ENCODE measurements at places on chromosomes 4 and X. TPM values are rescaled to one million over a fixed set of nuclear protein-coding genes. Genes with fewer than 3 reads are reported as not detected.

The ART3 gene
- total RNA-seq: 5.0 TPM

The CT47B1 gene
- not detected for total RNA-seq

GRCh38 chr4:15234856-15235126, 193.0 kb upstream of the C1QTNF7 start:
- DNase-seq: no peak

DNA sequence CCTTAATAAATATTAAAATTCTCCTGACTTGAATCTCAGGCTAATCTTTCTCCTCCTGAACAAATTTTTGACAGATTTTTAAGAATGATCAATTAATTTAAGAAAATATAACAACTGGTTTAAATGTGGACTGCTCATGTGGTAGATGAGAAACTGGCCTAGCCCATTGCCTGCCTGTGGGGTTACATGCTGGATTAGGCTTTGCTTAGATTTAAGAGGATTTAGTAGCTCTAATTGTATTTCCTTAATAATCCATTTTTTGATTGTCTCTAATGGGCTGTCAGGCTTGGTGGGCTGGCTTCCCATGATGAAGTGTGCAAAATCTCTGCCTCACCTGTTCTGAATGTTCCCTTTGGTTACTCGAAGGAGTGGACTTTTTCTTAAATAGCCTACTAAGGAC, 27.8 kb upstream of the LIMCH1 start:
- no peak for DNase-seq

The PPP4R3C gene
- not detected for total RNA-seq

DNA sequence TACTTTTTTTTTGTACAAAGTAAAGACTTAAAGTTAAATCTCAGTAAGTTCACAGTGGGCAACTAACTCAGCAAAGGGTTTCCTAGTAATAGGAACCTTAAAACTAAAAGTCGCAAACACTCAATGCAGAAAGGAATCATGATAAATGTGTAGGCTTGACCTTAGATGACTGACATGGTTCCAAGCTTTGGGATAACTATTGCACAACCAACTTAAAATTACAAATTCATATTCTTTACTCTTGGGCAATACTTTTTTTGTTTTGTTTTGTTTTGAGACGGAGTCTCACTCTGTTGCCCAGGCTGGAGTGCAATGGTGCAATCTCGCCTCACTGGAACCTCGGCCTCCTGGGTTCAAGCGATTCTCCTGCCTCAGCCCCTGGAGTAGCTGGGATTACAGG, 8.2 kb downstream of the ELOVL6 start:
- DNase-seq: no peak

DNA sequence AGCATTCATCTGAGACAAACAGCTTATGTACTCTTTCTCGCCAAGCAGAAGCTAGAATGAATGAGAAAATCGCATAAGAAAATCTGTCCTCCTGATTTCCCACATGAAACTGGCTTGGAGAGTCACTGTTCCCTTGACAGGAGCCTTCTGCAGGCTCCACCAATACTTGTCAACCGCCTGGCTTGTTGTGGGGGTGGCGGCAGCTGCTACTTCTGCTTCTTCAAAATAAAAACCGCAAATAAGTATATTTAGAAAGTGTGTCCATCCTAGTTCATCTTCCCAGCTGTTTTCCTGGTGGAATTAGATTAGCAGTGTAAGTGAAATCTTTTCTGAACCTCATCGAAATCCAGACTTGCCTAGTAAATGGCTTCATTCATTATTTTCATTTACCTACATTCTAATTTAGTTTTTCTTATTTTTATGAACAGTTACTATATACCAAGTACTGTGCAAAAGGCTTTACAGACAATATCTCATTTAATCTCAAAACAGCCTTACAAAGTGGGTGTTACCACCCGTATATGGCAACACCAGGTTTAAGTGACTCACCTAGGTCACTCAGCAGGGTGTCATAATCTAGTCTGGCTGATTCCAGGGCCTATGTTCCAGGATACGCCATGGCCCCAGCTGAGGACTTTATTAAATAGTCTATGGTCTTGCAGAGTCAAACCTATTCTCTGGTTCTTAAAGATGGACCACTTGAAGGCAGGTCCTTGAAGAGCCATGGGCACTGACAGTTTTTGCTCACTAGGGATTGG, 104.6 kb upstream of the IGFBP7 start:
- no peak for DNase-seq

DNA sequence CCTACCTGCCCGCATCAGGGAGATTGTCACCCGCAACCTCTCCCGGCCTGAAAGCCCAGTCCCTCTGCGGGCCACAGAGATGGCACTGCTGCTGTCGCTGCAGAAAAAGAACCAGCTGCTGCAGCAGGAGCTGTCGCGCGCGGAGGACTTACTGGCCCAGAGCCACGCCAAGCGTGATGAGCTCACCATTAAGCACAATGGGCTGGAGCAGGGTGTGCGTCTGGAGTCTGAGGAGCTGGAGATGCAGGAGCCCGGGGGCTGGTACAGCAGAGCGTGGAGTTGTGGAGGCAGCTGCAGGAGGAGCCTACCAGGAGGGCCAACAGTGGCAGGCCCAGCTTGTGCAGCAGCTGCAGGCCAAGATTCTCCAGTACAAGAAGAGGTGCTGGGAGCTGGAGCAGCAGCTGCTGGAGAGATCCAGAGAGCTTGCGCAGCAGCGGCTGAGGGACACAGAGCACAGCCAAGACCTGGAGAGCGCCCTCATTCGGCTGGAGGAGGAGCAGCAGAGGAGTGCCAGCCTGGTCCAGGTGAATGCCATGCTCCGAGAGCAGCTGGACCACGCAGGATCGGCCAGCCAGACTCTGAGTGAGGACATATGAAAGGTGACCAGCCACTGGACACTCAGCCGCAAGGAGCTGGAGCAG, 11.3 kb downstream of the SMIM10L2A start:
- no peak for DNase-seq
